ENCODE measurements at places on chromosomes 7 and 10. TPM values are rescaled to one million over a fixed set of nuclear protein-coding genes. Genes with fewer than 3 reads are reported as not detected.

DYNC1I1 gene
- total RNA-seq: 65.2 TPM

DNA sequence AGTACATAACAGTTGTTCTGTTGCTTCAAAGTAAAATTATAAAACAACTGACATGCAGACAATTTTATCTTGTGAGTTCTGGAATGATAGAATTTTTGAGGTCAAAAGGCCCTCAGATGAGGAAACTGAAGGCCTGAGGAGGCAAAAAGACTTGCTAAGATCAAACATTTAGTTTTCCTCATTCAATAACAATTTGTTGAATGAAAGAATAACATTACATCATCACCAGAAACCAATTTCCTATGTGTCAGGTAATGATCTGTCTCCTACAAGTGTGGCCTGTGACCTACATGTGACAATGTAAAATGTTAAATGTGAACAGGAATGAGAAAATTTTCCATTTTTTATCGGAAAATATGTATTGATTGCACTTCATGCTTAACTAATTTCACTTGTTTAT, 16.6 kb upstream of the ASB4 start:
- no peak for DNase-seq

DNA sequence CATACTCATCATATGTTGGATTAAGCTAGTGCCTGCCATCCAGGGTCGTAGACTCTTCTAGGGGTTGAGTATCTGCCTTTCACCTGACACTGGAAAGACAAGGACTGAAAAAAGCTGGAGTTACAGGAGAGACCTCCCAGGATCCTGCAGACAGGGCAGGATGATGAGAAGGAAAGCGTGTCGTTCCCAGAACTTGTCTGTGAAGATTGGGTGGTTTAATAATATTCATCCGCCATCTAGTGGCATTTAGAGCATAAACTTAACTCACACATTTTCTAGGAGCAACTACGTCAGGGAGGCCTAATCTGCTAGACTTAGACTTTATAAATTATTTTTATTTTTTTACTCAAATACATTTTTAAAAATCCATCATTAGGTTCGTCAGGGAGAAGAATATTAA, 59.6 kb downstream of the ADRB1 start:
- no peak for DNase-seq

DNA sequence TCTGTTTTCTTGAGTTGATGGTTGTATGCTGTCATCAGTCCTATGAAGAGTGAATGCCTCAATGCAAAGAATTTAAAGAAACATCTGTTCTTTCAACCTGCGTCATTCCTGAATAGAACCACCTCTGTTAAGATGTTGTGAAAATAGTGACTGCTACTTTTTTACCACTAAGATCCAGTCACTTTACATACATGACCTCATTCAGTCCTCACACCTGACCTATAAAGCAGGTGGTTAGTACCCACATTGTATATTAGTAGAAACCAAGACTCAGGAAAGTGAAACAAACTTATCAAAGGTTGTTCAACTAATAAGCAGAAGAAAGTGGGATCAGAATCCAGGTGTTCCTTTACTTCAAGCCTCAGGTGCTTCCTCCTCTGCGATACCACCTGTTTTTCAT, 64.8 kb downstream of the ITGB8 start:
- no peak for DNase-seq

All from sigmoid colon (tissue), 7 donors.